Activated naive CD4-positive, alpha-beta T cell treated with anti-CD3 and anti-CD28 coated beads for 36 hours (primary cell): ENCODE measurements at places on chromosomes 1 and 21. TPM values are rescaled to one million over a fixed set of nuclear protein-coding genes. Genes with fewer than 3 reads are reported as not detected.

DNA sequence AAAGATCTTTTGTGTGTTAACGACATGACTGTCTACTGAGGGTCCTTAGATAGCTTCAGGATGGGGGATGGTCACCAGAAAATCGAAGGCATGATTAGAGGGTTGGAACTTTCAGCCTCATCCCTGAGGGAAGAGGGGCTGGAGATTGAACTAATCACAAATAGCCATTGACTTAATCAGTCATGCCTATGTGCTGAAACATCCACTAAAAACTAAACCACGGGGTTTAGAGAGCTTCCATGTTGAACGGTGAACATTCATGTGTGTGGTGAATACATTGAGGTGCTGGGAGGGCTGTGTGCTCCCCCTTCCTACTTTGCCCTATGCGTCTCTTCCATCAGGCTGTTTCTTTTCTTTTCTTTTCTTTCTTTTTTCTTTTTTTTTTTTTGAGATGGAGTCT lies 17.0 kb downstream of the RBP7 start:
- DNase-seq = no peak

- DNase-seq = peak; percentile 45
Observed at GRCh38 chr1:155013632-155014031, 11.0 kb downstream of the ZBTB7B start.

The SIM2 gene
- 0.94 TPM for total RNA-seq

The RIPPLY3 gene
- total RNA-seq = 0.10 TPM

The SV2A gene
- total RNA-seq = 8.6 TPM
